ENCODE measurements at places on chromosomes 11 and 22. TPM values are rescaled to one million over a fixed set of nuclear protein-coding genes. Genes with fewer than 3 reads are reported as not detected.

GRCh38 chr22:45680932-45681700 is 9.5 kb downstream of the ATXN10 start:
- H3K36me3 ChIP-seq = no peaks in the 10 kb centered on the region
- no peak overlapping the region for H3K27ac ChIP-seq
- H3K4me1 ChIP-seq = peaks cover 11% of the 10 kb centered on the region
- no peak for DNase-seq
- H3K4me3 ChIP-seq = no peak overlapping the region
- no peaks in the 10 kb centered on the region for H3K27me3 ChIP-seq

DNA sequence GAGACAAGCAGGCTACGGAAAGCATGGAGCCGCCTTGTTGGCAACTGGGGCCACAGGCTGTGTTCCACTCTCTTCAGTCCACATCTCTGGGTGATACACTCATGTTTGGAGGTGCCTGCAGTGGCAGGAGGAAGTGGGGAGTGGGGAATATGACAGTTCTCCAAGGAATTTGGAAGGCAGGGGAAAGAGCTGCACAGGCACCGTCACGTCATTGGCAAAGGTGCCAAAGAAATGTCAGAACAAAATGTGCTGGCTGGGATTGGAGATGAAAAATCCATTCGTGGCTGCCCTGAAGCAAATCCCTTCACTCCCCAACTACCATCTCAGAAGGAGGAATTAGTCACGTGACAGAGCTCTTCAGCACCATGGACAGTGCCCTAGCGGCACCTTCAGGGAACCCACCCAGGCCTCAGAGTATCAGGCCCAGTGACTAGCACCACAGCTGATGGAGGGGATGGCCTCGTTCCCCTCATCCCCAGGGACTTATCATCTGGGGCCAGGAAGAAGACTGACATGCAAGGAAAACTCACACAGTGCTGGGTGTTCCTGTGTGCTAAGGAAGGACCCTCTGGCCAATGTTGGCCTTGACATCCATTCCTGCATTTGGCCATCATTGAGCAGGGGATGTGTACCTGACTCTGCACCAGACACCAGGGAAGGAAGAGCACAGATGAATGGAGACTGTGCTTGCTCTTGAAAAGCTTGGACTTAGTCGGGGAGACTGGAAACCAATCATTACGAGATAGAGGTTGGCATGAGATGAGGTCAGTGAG is 48.5 kb upstream of the PRDM11 start:
- DNase-seq = peak; percentile 28
- no peak overlapping the region for H3K4me3 ChIP-seq
- no peaks in the 10 kb centered on the region for H3K4me1 ChIP-seq
- no peaks in the 10 kb centered on the region for H3K36me3 ChIP-seq
- no peak overlapping the region for H3K27ac ChIP-seq

GRCh38 chr11:14619603-14620531 is 23.7 kb upstream of the PDE3B start:
- H3K36me3 ChIP-seq = no peaks in the 10 kb centered on the region
- H3K4me1 ChIP-seq = peaks cover 5% of the 10 kb centered on the region
- no peak for DNase-seq
- no peak overlapping the region for H3K27ac ChIP-seq

DNA sequence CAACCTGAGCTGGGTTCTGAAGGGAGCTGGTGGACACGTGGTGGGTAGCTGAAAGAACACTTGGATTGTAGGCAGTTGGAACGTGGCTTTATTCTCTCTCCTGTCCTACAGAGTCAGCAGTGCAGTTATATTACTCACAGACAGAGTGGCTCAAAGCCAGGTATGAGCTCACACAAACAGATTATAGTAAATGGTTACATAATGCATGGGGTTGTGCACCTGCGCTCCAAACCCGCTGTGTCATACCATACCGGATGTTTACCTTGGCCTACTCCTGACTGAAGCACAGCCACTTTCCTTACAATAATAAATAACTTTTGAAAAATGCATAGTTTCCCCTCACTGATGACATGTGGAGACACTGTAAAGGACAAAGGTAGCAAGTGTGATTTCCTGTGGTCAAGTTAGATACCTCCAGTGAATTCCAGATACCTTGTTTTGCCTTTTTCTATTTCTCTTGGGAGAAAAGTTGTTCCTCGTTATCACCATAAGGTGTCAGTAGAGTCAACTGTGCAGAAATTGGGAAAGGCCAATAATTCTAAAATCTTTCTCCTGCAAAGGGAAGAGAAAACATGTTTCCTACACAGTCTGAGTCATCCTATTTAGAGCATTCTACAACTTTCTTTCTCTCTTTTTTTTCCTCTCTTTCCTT is 13.5 kb downstream of the MS4A6A start:
- no peak overlapping the region for H3K27ac ChIP-seq
- no peak for DNase-seq
- H3K27me3 ChIP-seq = peaks cover 15% of the 10 kb centered on the region
- H3K36me3 ChIP-seq = no peaks in the 10 kb centered on the region
- H3K4me1 ChIP-seq = no peaks in the 10 kb centered on the region
- H3K4me3 ChIP-seq = no peak overlapping the region

DNA sequence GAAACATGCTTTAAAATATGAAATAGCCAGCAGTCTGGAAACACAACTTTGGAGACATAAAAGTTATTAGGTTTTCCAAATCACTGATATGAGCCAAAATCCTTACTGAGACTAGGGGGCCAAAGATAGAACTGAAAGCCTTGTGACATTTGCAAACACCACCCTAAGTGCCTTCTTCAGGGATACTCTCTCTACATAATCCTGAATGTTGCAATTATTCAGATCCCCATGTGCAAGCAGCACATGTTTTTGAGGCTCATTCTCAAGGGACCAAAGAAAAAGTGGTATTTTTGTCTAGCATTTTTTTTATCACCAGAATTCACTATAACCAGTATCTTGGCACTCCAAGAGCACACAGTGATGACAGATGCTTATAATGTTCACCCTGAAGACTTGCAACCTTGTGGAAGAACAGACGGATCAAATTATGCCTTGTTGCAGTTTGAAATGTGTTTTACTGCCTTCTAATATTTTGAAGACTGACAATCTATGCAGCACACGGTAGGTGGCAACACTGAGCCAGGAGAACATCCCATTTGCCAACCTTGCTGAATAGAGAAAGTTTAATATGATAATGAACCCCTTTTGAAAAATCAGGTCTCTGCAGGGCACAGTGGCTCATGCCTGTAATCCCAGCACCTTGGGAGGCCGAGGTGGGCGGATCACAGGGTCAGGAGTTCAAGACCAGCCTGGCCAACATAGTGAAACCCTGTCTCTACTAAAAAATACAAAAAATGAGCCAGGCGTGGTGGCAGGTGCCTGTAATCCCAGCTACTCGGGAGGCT is 78.5 kb downstream of the PLEKHA7 start:
- no peak overlapping the region for H3K27ac ChIP-seq
- H3K4me1 ChIP-seq = no peaks in the 10 kb centered on the region
- peaks cover 3% of the 10 kb centered on the region for H3K27me3 ChIP-seq
- no peak overlapping the region for H3K4me3 ChIP-seq
- no peak for DNase-seq
- no peaks in the 10 kb centered on the region for H3K36me3 ChIP-seq

GRCh38 chr11:98728421-98728820 is 292.3 kb upstream of the CNTN5 start:
- no peaks in the 10 kb centered on the region for H3K4me1 ChIP-seq
- H3K27ac ChIP-seq = no peak overlapping the region
- no peak overlapping the region for H3K4me3 ChIP-seq
- no peaks in the 10 kb centered on the region for H3K27me3 ChIP-seq
- no peak for DNase-seq

DNA sequence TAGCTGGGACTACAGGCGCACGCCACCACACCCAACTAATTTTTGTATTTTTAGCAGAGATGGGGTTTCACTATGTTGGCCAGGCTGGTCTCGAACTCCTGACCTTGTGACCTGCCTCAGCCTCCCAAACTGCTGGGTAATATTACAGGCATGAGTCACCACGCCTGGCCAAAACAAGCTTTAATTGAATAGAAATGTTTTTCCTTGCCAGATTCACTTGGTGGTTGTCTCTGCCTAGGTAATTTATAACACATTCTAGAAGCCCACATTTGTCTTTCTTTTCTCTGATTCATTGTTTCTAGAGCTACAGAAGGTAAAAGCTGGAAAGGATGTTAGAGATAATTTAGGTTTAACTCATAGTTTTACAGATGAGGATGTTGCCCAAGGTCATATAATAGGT is 41.3 kb downstream of the CECR2 start:
- no peaks in the 10 kb centered on the region for H3K27me3 ChIP-seq
- no peak overlapping the region for H3K27ac ChIP-seq
- no peak overlapping the region for H3K4me3 ChIP-seq
- H3K36me3 ChIP-seq = no peaks in the 10 kb centered on the region
- no peaks in the 10 kb centered on the region for H3K4me1 ChIP-seq

DNA sequence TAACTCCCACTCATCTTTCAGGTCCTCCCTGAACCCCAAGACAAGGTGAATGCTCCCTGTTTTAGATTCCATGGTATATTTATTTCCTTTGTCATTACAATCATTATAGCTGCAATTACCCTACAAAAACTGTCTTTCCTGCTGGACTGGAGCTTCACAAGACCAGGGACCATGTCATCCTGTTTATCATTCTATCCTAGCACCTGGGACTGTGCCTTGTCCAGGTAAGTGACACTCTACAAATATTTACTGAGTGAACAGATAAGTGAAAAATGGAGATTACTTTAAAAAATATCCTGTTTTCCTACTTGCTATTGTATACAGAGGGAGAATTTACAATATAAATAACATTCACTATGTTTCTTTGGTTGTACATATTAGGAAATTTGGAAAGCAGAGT is 22.5 kb upstream of the ELF5 start:
- no peaks in the 10 kb centered on the region for H3K4me1 ChIP-seq
- DNase-seq = no peak
- H3K27me3 ChIP-seq = no peaks in the 10 kb centered on the region
- H3K4me3 ChIP-seq = no peak overlapping the region
- H3K36me3 ChIP-seq = no peaks in the 10 kb centered on the region

DNA sequence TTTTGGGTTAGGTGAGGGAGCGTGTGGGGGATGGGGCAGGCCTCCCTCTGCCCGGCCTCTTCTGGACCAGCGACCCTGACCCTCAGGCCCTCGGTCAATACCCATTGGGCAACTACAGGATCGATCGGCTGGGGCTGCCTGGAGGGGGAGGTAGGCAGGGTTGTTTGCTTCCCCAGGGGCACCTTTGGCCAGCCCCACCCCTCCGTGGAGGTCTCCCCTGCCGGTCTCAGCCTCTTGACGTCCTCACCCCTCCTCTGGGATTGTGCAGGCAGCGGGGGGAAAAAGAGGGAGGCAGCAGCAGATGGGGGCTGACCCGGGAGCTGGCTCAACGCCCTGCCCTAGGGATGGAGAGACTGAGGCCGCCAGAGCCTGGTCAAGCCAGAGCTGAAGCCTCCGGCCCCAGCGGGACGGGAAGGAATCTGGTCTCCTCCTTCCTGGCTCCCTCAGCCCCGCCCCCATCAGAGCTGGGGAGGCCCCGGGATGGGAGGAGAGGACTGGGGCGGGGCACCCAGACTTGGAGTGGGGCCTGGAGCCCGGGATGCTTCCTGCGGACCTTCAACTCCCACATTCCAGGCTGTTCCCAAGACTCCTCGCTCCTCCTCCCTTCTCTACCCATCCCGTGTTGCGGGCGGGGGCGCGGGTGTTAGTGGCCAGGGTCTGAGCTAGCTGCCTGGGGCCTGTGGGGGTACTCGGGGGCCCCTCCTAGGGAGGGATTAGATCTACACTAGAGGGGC is 14.4 kb upstream of the CDC42EP1 start:
- H3K27ac ChIP-seq = no peak overlapping the region
- H3K4me1 ChIP-seq = no peaks in the 10 kb centered on the region
- H3K4me3 ChIP-seq = no peak overlapping the region

DNA sequence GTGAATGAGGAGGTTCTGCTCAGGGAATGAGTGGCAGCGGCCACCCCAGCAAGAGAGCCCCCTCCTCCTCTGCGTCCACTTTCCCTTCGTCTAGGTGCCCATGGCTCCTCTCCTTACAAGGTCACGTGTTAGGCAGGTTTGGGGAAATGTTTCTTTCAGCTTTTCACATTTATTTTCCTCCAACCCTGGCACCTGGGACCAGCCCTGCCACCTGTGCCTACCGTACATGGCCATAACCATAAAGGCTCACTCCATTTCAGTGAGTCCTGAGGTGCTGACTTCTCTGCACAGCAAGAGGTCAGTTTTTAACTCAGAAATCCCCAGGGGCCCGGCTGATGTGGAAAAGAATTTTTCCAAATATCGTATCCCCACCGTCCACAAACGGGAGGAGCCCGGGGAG is 71.2 kb downstream of the FLI1 start:
- peaks cover 94% of the 10 kb centered on the region for H3K36me3 ChIP-seq
- H3K4me3 ChIP-seq = no peak overlapping the region
- no peak for DNase-seq
- no peak overlapping the region for H3K27ac ChIP-seq
- peaks cover 33% of the 10 kb centered on the region for H3K4me1 ChIP-seq

- no peak overlapping the region for H3K4me3 ChIP-seq
- no peak for DNase-seq
- H3K4me1 ChIP-seq = peaks cover 48% of the 10 kb centered on the region
- no peaks in the 10 kb centered on the region for H3K27me3 ChIP-seq
- H3K27ac ChIP-seq = no peak overlapping the region
Measured at GRCh38 chr11:12141283-12141682, 30.9 kb downstream of the MICAL2 start.

DNA sequence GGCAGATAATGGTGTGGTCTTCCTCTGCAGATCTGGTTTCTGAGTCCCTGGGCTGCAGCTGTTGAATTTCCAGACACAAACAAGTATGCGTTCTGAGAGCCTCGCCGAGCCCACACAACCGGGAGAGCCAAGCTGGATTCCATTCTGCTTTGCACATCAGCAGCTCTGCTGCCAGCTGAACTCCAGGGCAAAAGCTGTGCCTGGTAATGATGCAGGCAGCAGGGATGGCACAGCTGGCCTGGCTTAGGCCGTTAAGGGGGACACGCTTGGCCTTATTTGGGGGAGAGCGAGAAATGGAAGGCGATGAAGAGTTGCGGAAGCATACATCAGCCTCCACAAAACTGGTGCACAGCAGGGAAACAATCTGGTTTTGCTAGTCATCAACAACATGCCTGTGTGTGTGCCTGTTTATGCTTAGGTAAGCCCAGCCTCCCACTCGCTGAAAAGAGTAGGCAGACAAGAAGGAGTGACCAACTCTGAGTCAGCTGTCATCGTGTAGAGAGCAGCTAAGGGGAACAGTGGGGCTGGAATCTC is 25.1 kb downstream of the ADAMTS8 start:
- no peak overlapping the region for H3K4me3 ChIP-seq
- no peaks in the 10 kb centered on the region for H3K27me3 ChIP-seq
- DNase-seq = no peak
- H3K27ac ChIP-seq = no peak overlapping the region
- H3K4me1 ChIP-seq = no peaks in the 10 kb centered on the region

DNA sequence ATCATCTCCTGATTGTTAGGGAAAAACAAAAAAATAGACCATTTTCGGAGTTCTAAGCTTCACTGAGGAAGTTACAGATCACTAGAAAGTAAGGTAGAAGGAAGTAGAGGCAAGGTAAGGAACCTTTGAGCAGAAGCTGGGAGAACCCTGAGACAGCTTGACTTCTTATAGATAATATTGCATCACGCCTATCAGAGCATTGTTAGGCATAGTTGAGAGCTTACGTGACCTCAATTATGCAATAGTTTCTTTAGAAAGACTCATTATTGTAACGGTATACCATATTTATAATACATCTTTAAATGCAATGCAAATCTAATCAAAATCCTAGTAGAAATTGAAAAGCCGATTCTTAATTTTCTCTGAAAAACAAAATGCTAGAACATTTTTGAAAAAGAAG is 4.9 kb downstream of the TBRG1 start:
- peaks cover 11% of the 10 kb centered on the region for H3K36me3 ChIP-seq
- no peak for DNase-seq
- H3K27ac ChIP-seq = no peak overlapping the region
- H3K27me3 ChIP-seq = no peaks in the 10 kb centered on the region

CPT1B gene
- 89.4 TPM for total RNA-seq

PGA5 gene
- not detected for total RNA-seq

LRRC32 gene
- total RNA-seq = 2.2 TPM

H19 gene
- 2.0 TPM for total RNA-seq

Measured in T-cell (primary cell).